ENCODE measurements at places on chromosomes 1 and 21.
A peak's percentile ranks its signal among the peaks of the same experiment; 100 is the strongest.

- peak; percentile 13 for DNase-seq
Observed at GRCh38 chr1:17922833-17923232, 167.7 kb downstream of the ACTL8 start.

DNA sequence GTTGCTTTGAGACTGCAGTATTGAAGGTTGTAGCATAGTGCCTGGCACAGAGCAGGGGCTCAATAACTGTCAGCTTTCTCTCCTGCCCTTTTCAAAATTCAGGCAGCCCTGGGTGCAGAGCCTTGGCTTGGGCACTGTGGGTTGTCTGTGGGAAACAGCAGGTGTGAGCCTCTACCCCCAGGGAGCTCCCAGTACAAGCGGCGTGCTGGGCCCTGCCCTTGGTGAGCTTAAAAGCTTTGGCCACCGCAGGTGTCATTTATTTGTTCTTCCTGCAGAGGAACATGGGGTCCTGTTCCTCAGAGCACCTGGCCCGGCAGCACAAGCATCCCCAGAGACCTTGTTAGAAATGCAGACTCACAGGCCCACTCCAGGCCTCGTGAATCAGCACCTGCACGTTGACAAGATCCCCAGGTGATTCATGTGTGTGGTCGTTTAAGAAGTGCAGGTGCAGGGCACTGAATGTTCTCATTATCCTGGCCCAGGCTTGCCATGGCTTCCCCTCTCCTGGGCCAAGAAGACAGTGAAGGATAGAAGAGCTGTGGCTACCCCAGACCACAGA, 29.9 kb upstream of the IGSF21 start:
- DNase-seq: no peak

GRCh38 chr1:147585640-147586383, 44.5 kb downstream of the BCL9 start:
- DNase-seq: no peak

DNA sequence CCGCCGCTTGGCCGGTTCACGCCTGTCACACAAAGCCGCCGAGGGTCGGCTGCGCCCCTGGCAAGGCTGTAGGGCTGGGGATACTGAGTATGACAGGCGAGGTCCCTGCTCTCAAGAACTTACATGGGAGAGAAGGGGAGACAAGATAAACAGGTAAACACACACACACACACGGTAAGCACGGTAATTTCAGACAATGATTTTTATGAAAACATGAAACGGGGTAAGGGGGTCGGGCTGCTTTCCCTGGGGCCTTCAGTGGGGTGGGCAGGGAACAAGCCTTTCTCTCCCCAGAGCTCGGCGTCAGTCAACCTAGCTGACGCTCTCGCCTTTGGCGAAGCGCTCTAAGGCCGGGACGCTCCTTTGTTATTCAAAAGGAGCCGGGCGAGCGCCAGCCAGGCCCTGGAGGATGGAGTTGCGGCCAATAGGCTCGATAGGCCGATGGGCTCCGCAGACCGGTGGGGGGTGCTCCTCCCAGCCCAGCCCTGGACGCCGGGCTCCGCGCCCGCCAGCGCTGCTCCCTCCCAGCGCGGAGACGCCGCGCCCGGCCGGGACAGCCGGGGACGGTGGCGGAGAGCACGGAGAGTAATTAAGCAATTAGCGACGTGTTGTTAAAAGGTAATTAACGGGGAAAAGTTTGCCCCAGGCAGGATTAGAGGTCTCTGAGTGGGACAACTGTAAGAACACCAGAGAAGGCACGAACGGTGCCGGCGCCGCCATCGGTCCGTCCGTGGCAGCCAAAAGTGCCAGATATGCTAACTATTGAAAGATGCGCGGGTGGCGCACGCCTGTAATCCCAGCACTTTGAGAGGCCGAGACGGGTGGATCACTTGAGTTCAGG, 950 bp upstream of the INKA2 start:
- no peak for DNase-seq

DNA sequence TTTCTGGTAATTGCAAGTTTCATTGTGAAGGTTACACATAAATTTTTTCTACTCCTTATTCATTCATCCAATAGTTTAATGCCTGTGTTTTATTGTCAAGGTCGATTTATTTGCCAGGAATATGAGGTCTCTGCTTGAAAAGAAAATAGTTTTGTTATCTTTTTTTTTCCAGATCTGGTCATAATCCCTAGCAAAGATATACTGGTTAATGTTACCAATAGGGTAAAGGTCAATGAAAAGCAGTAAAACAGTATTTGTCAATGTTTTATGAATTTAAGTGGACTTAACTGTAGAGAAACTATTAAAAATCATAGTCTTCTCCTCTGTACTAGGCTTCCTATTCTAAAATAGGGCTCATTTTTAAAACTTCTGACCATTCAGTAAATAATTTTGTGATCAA, 8.1 kb upstream of the FMO3 start:
- no peak for DNase-seq

DNA sequence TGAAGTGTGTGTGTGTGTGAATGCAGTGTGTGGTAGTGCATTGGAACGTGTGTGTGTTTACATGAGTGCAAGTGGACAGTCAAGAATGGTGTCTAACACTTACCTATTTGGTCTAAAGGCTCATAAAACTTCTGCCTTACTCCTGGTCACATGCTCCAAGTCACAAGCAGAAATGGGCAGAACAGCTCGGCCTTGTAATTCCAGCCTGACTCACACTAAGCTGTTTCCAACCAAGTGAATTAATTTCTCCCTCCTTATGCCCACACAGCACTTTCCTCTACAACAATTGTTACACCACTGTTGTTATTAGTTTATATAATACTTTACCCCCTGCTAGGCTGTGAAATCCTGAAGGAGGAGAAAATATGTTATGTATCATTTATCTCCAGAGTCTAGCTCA, 43.8 kb downstream of the DDR2 start:
- DNase-seq: no peak

GRCh38 chr21:46154155-46154954, 1.0 kb downstream of the FTCD start:
- DNase-seq: peak; percentile 6

DNA sequence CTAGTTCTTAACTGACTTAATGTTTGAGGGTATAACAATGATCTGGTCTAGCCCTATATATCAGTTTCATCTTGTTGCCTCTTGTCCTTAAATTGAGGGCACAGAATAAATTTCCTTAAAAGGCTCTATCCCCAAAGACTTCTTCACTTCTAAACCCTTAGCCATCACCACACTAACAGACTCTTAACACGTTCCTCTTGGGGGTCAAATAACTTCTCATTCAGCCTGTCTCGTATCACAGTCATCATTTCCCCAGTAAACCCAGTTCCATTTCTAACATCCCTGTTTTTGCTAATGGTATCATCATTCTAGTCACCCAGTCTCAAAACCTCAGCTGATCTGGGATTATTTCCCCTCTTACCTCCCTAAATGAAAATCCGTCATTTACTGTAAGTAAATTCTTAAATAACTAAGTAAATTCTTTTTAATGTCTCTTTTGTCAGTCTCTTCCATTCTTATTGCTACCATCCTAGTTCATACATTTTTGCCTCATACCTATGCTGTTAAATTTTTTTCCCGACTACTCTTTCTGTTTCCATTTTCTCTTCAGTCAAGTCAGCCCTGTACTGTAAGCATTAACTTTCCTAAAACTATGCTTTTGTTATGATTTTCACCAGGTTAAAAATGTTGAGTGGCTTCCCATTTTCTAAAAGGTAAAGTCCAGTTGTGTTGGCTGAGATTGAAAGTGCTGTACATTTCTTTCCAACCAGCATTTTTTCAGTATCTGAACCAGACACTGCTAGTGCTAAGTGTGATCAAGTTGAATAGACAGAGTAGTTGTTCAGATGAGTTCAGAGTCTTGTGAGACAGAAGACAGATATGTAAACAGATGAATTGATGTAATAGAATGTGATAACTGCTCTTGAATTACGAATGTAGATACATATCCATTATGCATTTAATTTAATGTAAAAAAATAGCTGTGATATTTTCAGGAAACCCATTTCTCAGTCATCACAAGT, 6.9 kb downstream of the CTTNBP2NL start:
- DNase-seq: no peak

GRCh38 chr1:192626366-192627179, 9.4 kb upstream of the RGS13 start:
- no peak for DNase-seq

- DNase-seq: no peak
Observed at GRCh38 chr21:28793043-28793442, 199.6 kb downstream of the LTN1 start.

GRCh38 chr1:158686111-158687009, at the start of gene SPTA1:
TSS of gene SPTA1 (minus strand) at chr1:158686715. CDS start at chr1:158686517, 198 bp downstream.
- DNase-seq: no peak

GRCh38 chr1:179146911-179147310, 65.0 kb downstream of the TOR3A start:
- no peak for DNase-seq

GRCh38 chr1:156257711-156258110, 9.9 kb upstream of the PAQR6 start:
- DNase-seq: no peak

- no peak for DNase-seq
Observed at GRCh38 chr1:14957375-14958098, 196.0 kb upstream of the TMEM51 start.

- DNase-seq: no peak
Observed at GRCh38 chr1:10898921-10899320, 102.5 kb upstream of the CASZ1 start.

DNA sequence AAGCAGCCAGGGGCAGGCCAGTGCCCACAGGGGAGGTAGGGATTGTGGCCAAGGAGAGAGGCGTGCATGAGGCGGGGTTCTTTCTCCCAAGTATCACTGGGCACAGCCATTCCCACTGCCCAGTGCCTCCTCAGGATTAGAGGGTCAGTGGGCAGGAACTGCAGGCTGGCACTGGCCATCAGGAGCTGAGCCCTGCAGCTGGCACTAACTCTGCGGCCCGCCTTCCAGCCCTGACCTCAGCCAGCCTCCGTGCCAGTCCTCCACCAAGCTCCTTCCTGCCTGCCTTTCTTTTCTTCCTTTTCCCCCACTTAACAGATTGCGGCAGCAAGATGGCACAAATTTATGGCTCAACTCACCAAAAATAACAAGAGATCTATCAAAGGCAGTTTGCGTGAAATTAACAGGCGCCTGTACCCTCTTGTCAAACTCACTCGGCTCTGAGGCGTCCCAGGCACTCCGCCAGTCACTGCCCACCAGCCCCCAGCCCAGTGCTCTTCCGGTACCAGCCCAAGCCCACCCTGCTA, 11.1 kb downstream of the ADGRB2 start:
- no peak for DNase-seq

All from activated CD4-positive, alpha-beta memory T cell treated with anti-CD3 and anti-CD28 coated beads for 36 hours (primary cell).